Erythroblast (primary cell): ENCODE measurements at places on chromosomes 13 and 19.

GRCh38 chr19:10858204-10858828 lies 10.1 kb downstream of the C19orf38 start:
- DNase-seq, result peak; percentile 58

GRCh38 chr13:111861766-111862366 lies 205.1 kb upstream of the SOX1 start:
- no peak for DNase-seq

GRCh38 chr19:23547816-23548430 lies 139.1 kb downstream of the ZNF675 start:
- DNase-seq, result no peak

DNA sequence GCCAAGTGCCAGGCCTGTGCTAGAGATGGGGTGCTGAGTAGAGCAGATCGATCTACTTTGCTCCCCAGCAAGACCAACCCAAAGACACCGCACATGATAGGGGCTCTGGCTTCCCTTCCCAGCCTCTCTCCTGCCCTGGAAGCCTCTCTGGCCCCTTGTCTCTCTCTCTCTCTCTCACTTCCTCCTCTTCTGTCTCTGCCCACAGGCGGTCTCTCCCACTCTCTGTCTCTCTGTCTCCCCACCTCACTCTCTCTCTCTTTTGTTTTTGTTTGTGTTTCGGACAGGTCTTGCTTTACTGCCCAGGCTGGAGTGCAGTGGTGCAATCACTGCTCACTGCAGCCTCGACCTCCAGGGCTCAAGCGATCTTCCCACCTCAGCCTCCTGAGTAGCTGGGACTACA lies 1.3 kb downstream of the SELENOV start:
- DNase-seq, result no peak

DNA sequence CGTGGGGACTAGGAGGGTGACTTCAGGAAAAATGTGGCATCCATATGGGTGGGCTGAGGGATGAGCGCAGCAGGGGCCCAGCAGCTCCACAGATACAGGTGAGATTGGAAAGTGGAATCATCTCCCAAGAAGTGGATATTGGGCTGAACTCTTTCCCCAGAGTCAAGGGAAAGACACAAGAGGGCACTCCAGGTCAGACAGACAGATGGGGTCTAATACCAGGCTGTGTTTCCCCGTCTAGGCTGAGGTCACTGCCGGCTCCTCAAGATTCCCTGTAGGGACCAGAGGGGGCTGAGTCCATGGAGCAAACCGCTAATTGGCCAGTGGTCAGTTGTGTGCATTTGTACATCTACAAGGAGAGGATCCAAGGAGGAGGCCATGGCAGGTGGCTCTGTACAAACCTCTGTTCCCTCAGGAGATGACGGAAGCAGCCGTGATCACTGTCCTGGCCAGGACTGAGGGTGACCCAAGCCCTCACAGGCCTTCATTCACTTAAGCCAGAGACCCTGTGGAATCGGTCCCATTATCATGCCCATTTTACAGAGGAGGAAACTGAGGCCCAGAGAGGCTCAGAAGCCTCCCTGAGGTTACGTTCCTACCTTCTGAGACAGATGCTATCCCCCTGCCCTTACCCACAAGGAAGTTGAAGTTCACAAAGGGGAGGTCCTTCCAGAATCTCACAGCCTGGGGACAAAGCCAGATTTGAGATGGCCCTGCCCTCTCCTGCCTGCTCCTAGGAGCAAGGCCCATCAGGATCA lies 14.9 kb upstream of the IGLON5 start:
- DNase-seq, result no peak
